ENCODE measurements at places on chromosomes 4 and X.

GRCh38 chrX:39047174-39047573 is 245.9 kb downstream of the MID1IP1 start:
- no peak for DNase-seq

DNA sequence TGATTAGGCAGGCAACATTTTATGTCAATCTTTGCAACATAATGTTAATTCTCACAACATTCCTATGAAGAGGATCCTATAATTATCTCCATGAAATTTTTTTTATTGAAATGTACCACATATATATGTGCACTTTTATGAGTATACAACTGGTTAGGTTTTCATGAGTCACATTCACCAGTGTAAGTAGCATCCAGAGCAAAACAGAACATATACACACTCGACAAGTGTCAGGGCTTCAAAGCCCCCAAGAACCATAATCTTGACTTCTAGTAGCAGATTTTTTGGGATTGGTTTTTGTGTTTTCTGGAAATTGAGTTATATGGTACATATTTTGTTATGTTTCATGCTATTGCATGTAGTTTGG is 62.4 kb downstream of the ARHGAP10 start:
- DNase-seq: no peak

DNA sequence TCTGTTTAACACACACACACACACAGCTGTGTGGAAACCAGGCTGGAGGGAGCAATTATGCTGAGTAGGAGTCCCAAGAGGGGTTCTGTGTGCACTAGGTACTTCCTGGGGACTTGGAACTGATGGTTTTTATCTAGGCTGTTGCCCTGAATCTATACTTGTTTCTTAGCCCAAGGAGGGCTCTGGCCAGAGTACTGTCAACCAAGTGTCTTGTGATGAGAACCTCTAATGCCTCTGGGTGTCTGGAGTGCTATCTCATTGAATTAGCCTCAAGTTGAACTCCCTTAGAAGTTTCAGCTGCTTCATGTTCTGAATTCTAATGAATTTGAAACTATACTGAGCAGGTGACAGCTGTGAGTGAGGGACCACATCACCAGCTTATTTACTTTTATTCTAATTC is 16.6 kb downstream of the ARHGAP24 start:
- DNase-seq: no peak

DNA sequence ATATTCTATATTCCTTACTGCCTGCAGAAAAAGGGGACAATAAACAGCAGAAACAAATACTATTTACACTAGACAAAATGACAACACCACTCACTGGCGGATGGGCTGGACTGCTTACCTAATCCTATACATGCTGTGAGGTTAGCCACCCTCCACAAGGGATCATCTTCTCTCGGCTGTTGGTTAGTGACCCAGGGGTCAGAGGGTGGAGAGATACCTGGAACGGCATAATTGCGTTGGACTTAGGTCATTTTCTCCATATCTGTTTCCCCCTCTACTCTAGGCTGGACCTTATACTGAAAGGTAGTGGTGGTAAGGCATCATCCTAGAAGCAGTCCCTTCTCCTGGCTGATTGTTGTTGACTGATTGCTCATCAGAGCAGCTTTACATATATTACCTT is 286.8 kb upstream of the UGT8 start:
- no peak for DNase-seq

GRCh38 chr4:1374706-1375045 is 27.7 kb downstream of the UVSSA start:
- DNase-seq: no peak

DNA sequence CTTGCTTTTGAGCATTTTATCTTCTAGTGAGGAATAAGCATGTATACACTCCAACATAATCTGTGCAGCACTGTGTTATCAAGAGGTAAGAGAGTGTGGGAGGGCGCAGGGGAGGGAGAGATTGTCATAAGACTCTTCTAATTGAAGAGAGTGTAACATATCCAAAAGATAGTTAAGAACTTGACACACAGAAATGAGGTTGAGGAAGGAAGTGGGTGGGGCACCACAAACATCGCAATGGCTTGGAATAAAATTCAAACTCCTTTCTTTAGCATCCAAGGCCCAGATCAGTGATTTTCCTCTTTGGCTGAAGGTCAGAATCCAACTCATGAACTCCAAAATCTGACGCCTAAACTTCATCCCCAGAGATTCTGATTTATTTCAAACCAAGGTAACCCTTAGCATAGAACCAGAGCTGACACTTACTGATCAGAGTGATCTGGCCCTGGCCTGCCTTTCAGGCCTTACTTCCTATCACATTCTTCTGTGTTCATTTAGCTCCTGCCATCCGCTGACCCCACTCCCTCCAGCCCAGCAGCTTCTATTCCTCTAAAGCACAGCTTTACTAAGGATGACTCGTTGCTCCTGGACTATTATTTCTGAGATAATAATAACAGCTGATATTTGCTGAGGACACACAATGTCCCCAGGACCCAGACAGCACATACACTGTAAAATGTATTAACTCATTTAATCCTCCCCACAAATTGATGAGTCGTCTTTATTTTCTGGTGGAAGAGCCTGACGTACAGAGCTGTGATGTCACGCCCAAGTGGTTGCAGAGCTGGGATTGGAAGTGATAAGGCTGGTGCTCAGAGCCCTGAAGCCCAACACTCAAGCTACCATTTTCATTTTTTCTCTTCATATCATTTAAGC is 10.6 kb upstream of the CTSO start:
- no peak for DNase-seq

DNA sequence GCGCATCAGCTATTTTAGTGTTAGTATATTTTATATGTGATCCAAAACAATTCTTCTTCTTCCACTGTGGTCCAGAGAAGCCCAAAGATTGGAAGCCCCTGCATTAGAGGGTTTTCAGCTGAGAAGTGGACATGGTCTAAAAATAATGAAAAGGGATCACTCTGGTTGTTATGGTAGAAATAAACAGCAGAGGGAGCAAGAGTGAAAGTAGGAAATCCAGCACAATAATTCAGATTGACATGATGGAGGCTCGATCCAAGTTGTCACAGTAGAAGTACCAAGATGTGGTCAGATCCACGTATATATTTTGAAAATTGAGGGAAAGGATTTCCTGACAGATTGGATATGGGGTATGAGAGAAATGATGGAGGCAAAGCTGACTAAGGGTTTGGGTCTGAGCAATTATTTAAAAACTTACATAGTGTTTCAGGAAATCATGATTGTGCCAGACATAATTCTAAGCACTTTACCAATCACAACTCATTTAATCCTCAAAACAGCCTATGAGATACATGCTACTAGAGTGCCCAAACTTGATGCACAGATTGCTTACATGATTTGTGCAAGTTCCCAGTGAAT is 17.0 kb upstream of the TMEM144 start:
- no peak for DNase-seq

- no peak for DNase-seq
Observed at GRCh38 chr4:1975391-1975801, 33.4 kb downstream of the NELFA start.

DNA sequence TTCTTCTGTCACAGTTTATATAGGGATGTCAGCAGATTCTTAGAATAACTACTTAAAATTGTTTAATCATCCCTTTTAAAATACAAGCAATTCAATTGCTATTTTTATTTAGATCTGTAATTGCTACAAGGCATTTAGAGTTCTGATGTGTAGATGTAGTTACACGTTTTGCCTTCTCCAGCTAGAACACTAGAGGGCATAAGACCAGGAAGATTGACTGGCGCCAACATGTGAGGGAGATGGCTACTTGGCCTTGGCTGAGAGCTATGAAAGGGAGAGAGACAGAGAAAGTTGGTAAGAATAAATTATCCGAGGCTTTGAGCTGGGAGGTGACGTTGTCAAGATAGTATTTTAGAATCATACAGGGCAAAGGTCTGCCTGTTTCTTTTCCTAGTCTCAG is 563.7 kb upstream of the PRKX start:
- DNase-seq: no peak

DNA sequence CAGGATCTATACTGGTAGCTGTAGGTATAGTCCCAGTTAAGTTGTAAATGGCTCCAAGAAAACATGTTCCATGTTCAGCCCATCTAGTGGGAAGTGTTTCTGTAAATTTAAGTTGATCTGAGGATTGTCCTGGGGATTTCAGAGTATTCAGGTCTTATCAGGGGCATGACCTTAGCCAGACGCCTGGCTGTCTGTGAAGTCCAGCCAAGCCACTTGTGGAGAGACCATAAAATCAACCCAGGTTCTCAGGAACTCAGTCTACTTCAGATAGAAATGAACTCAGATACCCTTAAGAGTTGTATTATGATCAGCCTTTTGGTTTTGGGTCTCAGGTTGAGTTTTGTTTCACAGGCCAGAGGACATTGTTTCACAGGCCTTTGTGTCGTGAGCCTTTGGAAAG is 95.9 kb downstream of the EGF start:
- no peak for DNase-seq

DNA sequence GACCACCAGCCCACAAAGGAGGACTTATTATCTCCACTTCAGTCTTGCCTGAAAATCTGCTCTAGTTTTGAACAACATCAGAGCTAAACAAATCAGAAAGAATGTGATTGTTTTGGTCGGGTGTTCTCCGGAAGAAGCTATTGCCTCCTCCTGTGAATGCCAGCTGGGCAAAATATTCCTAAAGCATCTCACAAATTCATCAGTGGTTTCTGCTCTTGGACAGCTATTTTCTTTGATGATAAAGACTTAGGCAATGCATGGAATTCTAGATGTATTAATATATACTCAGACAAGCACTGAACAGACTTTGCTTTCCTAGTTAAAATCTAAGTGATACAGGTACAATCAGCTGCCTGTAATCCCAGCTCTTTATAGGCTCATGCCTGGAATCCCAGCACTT is 71.8 kb downstream of the ASMT start:
- no peak for DNase-seq

GRCh38 chr4:87848622-87849351 is 16.0 kb downstream of the MEPE start:
- peak; percentile 23 for DNase-seq

DNA sequence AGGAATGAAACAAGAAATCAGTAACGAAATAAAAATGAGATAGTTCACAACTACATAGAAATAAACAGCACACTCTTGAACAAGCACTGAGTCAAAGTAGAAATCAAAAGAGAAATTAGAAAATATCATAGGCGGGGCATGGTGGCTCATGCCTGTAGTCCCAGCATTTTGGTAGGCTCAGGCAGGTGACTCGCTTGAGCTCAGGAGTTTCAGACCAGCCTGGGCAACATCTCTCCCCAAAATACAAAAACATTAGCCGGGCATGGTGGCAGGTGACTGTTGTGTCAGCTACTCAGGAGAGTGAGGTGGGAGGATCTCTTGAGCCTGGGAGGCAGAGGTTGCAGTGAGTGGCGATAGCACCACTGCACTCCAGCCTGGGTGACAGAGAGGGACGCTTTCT is 714.4 kb downstream of the GLUD2 start:
- DNase-seq: no peak

DNA sequence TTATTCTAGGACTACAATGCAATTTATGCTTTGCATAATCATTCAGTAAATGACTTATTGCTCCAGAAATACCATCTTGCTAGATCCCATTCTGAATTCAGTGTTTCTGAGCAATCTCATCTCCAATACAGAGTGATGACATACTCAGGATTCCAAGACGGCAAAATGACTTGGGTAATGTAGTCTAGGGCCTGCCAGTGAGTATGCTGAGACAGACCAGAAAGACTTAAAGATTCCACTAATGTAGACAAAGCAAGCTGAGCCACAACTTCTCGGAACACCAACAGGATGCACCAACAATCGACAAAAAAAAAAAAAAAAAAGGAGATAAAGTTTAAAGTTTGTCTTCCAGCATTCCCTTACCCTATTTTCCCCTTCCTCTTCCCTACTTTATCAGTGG is 919 bp upstream of the SEC24B start:
- DNase-seq: no peak

DNA sequence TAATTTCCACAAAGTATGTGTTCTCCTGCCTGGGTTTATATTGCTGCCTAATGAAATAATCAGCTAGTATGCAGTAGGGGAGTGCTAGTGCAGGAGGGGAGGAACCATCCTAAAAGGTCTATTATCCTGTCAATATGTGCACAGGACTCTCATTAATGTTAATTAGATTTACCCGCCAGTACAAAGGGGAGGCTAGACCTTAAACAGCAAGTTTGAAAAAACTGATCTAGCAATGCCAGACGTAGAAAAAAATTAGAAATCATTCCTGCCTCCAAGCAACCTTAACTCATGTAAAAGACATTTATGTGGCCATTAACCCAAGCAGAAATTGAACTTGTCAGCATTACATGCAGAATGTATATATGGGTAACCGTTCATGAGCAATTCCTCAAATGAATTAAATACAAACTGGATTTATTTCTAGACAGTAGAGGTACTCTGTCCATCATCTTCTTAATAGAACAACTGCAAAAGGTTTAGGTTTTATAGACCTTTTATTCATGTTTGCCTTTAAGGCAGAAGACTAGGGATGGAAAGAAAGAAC is 294.3 kb upstream of the TENM3 start:
- no peak for DNase-seq

DNA sequence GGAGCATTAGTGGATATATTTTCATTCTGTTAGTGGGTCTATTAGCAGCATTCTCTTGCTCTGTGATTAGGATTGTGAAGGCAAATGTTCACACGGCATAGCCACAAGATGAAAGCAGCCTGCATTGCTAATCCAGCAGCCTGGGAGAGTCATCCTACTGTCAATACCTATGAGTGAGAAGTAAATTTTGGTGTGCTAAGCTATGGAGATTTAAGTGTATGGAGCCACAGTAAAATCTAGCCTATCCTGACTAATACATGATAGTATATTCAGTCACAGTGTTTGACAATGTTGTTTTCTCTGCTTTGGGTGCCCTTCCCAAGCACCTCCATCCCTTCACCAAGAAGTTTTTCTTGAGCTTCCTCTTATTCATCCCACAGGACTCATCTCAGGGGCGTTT is 47.2 kb upstream of the TMPRSS11F start:
- no peak for DNase-seq

DNA sequence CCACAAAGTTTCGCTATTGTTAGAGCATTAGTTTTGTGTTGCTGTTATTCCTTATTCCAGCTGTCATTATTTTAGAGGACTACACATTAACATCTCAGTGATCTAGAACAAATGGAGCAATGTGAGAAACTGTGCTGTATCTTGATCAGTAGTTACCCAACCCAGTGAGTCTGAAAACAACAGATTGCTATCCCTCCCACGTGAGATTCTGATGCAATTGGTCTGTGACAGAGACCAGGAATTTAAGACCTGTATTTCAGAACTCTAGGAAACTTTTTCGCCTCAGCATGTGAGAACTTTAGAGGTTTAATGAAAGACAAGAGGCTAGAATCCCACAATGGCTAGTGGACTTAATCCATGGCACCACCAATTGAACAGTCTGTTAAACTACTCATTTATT is 35.7 kb upstream of the CDS1 start:
- no peak for DNase-seq

GRCh38 chrX:153820601-153821000 is 9.7 kb downstream of the PDZD4 start:
- DNase-seq: no peak

GRCh38 chrX:455199-455598 is 68.5 kb upstream of the PPP2R3B start:
- DNase-seq: no peak

Measured in CD4-positive, alpha-beta T cell treated with Interleukin-1 beta for 1 hour (primary cell).